ENCODE measurements at places on chromosomes 12 and 14.

DNA sequence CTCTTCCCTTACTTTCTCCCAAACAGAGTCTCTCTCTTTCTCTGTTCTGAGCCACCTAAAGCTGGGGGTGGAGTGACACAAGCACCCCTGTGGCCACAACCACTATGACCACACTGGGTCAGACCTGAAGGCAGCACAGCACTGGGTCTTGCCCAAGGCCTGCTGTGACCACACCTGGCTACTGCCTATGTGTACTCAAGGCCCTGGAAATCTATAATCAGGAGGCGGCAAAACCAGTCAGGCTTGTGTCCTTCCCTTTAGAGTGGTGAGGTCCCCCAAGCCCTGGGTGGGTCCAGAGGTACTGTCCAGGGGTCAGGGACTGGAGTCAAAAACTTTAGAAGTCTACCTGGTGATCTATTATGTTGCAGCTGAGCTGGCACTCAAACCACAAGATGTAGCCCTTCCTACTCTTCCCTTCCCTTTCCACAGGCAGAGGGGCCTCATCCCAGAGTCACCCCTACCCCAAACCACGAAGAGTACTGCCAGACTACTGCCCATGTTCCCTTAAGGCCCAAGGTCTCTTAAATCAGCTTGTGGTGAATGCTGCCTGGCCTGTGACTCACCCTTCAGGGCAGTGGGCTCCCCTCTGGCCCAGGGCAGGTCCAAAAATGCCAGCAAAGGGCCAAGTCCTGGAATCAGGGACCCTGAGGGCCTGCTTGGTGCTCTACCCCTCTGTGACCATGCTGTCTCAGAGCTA lies 179.8 kb upstream of the DYRK2 start:
- DNase-seq: no peak

- no peak for DNase-seq
These were observed 102.9 kb upstream of the ABCD2 start for GRCh38 chr12:39722504-39722903.

- DNase-seq: no peak
These were observed 14.7 kb upstream of the TEAD4 start for GRCh38 chr12:2944401-2945047.

DNA sequence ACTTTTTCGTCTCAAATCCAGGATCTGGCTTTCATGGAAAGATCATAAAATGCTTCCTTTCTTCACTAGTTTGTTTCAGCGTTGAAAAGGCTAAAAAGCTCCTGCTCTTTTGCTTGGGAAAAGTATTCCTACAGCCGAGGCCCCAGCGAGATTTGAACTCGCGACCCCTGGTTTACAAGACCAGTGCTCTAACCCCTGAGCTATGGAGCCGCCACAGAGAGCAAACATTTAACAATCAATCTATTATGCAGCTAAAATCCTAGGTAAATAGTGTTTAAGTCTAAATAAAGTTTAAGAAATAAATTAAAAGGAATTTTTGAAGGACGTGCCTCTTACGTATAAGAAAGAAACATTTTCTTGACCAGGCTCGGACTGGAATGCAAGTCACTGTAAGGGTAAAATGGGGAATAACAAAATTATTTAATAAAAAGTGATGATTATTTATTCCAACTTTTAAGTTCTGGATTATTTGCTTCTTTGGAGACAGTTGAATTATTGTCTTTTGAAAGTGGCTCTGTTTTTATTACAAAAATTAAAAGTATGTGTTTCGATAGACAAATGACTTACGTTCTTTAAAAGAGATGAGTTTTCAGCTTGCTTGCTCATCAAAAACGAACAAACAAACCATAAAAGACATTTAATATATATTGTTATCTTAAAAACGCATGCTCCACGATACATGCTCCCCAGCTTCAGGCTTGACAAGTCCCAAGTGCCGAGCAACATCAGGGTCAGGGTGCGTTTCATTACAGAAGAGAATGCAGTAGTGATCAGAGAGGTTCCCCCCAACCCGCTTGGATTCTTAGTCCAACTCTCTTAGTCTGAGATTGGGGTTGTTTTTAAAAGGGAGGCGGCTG lies 10.2 kb downstream of the OR6S1 start:
- peak; percentile 55 for DNase-seq

GRCh38 chr12:56020423-56021184 lies at the start of gene IKZF4:
TSS of gene IKZF4 (plus strand) at chr12:56021043. CDS start at chr12:56021494, 451 bp downstream.
- DNase-seq: no peak

DNA sequence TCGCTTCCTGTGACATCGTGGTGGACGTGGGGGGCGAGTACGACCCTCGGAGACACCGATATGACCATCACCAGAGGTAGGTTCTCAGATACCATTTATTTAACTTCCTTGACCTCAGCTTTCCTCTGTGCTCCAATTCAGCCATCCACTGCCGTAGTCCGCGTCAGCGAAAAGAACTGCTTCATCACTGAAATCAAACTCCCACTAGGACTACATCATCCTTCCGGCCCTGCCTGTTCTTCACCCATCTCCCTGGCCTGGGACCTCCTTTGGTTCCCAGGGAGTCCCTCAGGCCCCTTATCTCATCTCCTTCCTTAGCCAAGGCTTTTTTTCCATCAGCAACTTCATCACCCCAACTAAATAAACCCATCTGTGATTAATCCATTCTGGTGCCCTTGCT lies 692 bp downstream of the MYG1 start:
- peak; percentile 7 for DNase-seq

- DNase-seq: no peak
These were observed 193.6 kb upstream of the FSCB start for GRCh38 chr14:44700694-44701093.

DNA sequence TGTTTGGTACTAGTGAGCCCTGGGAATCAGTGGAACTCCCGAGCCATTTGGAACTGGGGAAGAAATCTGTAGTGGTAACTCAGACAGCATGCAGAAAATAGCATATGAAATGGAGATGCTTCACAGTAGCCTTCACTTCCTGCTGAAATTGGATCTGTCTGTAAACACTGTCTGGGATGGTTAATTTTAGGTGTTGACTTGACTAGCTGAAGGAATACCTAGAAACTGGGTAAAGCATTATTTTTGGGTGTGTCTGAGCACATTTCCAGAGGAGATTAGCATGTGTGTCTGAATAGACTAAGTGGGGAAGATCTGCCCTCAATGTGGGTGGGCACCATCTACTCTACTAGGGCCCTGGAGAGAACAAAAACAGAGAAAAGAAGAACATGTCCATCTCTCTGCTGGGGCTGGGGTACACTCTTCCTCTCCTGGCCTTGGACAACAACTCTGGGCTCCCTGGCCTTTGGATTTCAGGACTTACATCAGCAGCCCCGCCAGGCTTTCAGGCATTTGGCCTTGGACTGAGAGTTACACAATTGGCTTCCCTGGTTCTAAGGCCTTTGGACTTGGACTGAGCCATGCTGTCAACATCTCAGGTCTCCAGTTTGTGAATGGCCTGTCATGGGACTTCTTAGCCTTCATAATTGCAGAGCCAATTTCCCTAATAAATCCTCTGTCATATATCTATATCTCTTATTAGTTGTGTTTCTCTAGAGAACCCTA lies 14.0 kb upstream of the CRADD start:
- DNase-seq: no peak

DNA sequence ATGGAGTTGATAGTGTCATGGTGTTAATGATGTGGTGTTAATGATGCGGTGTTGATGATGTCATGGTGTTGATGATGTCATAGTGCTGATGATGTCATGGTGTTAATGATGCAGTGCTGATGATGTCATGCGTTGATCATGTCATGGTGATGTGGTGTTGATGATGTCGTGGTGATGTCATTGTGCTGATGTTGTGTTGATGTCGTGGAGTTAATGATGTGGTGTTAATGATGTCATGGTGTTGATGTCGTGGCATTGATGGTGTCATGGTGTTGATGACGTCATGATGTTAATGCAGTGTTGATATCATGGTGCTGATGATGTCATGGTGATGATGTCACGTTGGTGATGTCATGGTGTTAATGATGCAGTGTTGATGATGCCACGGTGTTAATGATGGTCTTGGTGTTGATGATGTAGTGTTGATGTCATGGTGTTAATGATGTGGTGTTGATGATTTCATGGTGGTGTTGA lies 49.1 kb upstream of the RIMBP2 start:
- peak; percentile 15 for DNase-seq

- DNase-seq: no peak
These were observed 507 bp downstream of the AHSA1 start for GRCh38 chr14:77458249-77458950.

DNA sequence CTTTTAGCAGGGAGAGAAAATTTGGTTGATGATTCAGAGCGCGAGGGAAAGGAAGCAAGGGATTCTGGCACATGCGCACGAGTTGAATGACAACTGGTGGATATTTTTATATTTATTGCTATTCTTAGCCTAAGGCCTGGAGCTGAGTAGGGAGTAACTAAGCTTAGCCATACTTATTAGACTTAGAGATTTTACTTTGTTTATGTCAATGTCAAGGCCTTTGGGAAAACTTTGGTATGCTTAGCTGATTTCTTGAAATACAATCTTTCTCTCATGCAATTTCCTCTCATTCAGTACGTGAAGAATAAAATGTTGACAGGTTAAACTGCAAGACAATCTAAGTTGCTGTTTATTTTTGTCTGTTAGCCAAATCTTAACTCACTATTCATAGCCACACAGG lies 101.1 kb downstream of the CRADD start:
- peak; percentile 86 for DNase-seq

- no peak for DNase-seq
These were observed 59.4 kb upstream of the AMIGO2 start for GRCh38 chr12:47139000-47139681.

DNA sequence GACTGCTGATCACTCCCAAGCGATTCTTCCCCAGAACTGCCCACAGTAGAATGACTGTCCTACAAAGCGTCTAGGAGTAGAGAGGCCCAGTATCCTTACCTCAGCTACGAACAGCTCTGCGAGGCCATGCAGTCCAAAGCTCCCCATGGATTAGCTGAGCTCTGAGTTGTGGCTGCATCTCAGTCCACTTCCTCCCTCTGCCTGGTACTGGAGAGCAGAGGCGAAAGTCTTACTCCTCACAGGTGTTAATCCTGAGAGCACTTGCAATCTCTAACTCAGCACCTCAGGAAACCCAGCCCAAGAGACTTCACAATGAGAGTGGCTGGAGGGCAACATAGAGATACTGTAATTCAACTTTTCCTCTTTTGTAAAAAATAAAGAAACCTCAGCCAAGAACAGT lies 493.1 kb downstream of the BCAT1 start:
- DNase-seq: no peak

GRCh38 chr12:54407183-54407905 lies 11.7 kb downstream of the ITGA5 start:
- DNase-seq: no peak

DNA sequence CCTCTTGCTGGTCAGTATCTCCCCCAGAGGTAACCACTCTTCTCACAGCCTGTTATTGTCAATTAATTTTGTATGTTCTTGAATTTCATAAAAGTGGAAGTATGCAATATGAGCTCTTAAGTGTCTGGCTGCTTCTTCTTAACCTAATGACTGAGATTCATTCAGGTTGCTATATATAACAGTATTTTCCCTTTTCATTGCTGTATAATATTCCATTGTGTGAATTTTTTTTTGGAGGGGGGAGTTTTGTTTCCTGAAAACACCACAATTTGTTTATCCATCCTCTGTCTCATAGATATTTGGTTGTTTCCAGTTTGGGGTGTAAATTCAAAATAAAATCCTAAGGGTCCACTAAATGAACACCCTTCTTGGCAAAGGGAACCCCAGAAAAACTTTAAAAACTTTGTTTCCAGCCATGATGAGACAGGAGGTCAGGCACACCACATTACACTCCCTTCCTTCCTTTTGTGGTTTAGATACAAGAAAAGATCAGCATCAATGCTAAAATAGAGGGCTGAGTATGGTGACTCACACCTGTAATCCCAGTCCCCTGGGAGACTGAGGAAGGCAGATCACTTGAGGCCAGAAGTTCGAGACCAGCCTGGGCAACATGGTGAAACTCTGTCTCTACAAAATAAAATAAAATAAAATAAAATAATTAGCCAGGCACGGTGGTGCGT lies 4.1 kb upstream of the DAO start:
- DNase-seq: no peak

GRCh38 chr12:20423557-20423956 lies 55.2 kb downstream of the PDE3A start:
- no peak for DNase-seq

DNA sequence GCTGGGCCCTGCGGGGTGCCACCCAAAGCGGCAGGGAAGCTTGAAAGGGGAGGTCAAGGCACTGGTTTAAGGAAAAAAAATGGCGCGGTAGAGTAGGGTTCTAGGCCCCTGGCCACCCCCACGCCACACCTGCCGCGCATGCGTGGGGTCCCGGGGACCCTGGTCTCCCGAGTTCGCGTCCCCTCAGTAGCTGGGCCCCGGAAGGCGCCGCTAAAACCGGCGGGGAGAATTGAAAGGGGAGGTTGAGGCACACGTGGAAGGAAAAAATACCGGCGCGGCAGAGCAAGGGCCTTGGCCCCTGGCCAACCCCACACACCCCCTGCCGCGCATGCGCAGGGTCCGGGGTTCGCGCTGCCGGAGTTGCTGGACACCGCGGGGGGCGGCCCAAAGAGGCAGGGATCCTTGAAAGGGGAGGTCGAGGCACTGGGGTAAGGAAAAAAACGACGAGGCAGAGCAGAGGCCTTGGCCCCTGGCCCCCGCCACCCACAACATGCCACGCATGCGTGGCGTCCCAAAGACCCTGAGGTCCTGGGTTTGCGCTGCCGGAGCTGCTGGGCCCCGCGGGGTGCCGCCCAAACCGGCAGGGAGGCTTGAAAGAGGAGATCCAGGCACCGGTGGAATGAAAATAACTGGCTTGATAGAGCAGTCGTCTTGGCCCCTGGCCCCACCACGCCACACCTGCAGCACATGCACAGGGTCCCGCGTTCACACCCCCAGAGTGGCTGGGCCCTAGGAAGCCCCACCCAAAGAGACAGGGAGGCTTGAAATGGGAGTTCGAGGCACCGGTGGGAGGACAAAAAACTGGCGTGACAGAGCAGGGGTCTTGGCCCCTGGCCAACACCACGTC lies 314.5 kb downstream of the ALG10 start:
- DNase-seq: no peak

- DNase-seq: no peak
These were observed 184.5 kb upstream of the DAAM1 start for GRCh38 chr14:59004012-59004411.

GRCh38 chr12:131362291-131363211 lies 348.3 kb upstream of the SFSWAP start:
- DNase-seq: no peak

DNA sequence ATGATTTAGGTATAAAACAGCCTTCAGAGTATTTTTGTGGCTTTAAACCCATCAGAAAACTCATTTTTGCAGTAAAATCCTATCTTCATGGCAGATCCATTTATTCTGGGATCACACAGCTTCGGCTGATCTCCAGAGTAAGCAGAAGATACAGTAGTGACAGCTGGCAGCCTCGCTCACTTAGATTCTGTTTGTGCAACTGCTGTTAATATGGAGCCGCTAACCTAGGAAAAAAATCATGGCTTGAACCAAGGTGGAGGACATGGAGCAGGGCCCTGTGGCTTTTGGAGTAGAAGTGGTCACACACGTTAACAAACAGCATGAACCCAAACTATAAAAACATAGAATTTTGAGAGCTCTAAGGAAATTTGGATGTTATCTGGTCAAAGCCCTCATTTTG lies 137.2 kb upstream of the ARHGAP5 start:
- no peak for DNase-seq

GRCh38 chr14:76138119-76138757 lies 13.5 kb upstream of the GPATCH2L start:
- DNase-seq: no peak

- DNase-seq: no peak
These were observed 42.2 kb upstream of the MANSC4 start for GRCh38 chr12:27822076-27822712.

- DNase-seq: no peak
These were observed 319.5 kb upstream of the DIO3 start for GRCh38 chr14:101241807-101242278.

- DNase-seq: no peak
These were observed 19.2 kb upstream of the PLEKHA5 start for GRCh38 chr12:19110221-19110940.

All from foreskin melanocyte (primary cell).